ENCODE measurements at places on chromosomes 7 and 10.
A peak's percentile ranks its signal among the peaks of the same experiment; 100 is the strongest.

GRCh38 chr10:14063531-14064285, 267.0 kb downstream of the FRMD4A start:
- no peak for DNase-seq

- no peak for DNase-seq
Measured at GRCh38 chr7:151247611-151248345, 716 bp downstream of the SMARCD3 start.

DNA sequence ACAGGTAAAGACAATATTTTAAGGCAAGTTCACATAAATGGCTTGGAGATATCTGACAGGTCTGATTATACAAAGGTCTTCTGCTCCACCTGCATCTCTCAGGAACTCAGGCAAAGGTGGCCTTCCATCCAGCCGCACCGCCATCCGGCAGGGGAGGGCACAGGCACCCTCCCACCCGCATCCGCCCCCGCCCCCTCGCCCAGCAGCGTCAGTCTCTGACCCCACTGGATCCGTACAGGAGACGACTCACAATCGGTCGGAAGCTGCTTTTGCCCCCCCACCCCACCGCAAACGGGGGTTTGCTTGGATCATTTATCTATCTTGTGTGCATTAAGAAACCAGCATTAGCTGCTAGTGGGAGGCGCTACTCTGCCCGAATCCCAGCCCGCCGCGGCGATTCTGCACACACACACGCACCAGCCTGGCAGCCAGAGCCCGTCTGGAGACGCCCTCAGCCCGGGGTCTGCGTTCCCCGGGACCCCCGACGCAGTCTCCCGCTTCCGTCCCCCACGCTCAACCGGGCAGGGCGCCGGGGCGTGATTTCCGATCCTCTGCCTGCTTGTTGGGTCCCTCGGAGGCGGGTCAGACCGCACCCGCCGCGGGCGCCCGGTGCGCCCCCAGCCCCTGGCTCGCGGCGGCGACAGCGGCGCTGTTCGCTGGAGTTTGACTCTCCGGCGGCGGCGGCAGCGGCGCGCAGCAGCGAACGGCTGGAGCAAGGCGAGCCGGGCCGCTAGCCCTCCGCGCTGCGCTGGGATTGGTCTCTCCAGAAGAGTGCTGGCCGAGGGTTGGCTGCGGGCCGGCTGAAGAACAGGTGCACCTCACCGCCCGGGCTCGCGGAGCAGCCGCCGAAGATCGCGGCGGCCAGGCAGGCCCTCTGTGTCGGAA, 820 bp upstream of the NRG3 start:
- peak; percentile 69 for DNase-seq

- no peak for DNase-seq
Measured at GRCh38 chr10:113131613-113132261, 181.7 kb downstream of the TCF7L2 start.

DNA sequence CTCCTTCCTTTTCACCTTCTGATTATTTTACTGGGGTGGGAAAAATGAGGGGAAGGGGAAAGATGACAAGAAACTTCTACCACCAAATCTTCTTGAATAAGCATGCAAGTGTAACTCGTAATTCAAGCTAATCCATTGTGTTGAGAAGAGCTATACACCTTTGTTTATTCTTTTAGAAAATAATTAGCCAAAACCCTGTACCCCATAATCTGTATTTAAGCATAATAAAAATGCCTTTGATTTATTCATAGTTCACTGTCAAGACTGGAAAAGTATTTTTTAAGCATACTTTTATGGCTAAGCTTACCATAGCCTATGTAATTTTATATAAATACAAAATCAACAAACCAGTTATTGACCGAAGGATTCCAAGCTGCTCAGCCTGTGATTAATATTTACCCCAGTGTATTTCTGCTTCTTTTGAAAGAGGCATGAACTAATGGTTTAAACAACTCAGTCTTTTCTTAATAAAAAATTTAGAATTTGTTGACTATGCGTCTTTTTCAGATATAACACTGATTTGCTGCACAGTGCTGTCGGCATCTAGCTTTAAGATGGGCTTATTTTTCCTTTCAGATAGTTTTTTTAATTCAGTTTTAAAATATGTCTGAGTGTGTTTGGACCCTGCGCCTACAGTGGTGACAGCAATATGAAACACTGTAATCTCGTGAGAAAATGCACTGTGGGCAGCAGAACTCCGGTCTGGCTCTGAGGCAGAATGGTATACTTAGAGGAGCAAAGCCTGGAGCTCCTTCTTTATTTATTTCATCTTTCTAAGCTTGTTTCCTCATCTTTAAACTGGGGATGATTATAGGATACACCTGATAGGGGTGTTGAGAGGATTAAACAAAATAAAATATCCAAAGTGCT, 238.8 kb upstream of the LRGUK start:
- no peak for DNase-seq

DNA sequence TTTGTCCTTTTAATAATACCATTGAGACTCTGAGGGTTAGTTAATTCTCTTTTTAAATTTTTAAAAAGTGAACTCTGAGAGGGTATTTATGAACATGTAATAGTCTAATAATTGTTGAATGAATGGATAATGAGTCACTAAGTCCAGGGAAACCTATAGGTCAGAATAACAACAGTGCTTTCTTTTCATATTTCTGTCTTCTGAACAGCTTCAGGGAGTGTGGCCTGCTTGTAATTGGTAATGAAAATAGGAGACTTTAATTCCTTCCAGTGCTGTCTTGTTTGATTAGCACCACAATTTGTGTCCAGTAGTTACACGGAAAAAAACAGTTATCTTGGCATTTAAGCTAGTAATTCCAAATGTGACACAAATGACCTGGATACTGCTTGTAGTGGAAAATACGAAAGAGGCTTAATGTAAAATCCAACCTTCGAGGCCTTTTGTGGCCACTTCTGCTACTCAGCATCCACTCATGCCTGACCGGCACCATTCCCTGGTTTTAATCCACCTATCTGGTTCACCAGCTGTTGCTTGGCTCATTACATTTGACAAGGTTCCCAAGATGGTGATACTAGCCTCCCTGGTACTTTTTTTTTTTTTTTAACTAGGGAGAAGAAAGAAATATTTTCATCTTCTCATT, 149.3 kb upstream of the IMMP2L start:
- no peak for DNase-seq

GRCh38 chr10:116631871-116632295, 11.1 kb downstream of the PNLIPRP2 start:
- DNase-seq = no peak

DNA sequence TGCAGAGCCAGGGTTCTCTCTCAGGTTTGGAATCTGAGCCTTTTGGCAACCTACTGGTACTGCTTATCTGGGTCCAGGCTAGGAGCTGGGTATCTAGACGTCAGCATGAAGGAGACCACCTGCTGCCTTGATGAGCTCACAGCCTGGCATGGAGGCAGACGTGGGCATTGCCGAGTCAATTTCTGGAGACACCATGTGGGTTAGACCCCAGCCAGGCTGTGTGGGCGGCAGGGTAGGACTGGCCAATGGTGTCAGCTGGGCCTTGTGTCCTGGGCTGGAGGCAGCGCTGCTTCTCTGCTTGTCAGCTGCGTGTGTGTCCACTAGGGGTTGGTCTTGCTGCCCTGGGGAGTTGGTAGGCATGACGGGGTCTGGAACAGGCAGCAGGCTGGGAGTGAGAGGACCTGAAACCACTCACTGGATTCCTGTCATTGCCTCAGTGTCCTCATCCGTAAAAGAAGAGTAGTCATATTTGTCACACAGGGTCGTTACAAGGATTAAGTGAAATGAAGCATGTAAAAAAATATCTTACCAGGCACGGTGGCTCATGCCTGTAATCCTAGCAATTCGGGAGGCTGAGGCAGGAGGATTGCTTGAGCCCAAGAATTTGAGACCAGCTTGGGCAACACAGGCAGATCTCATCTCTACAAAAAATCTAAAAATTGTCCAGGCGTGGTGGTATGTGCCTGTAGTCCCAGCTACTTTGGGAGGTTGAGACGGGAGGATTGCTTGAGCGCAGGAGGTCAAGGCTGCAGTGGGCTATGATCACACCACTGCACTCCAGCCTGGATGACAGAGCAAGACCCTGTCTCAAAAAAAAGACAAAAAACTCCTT, 31.7 kb upstream of the ANKRD2 start:
- DNase-seq = no peak

- no peak for DNase-seq
Measured at GRCh38 chr10:90288391-90288933, 569.4 kb downstream of the HTR7 start.

DNA sequence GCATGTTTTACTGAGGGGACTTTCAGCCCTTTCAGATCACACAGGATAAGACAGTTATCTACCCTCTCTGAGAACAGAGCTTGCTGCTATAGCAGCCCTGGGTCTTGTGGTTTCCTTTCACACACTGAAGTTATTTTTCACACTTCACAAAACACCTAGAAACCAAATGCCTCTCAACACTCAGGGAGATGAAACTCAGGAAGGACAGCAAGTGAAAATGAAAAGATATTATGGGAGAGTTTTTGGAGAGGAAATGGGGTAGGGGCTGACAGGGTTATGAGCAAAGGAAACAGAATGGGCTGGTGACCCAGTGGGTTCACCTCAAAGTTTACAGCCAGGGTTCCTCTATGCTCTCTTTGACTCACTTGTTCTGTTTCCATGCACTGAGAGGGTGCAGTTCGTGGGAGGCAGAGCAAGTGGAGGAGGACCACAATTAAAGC, 17.0 kb upstream of the GIMAP2 start:
- DNase-seq = no peak

- DNase-seq = no peak
Measured at GRCh38 chr7:64849250-64849923, 53.7 kb upstream of the ZNF273 start.

- DNase-seq = no peak
Measured at GRCh38 chr10:79472951-79473350, 27.5 kb upstream of the ZCCHC24 start.

GRCh38 chr7:80182630-80183276, 48.1 kb downstream of the GNAI1 start:
- no peak for DNase-seq

- DNase-seq = no peak
Measured at GRCh38 chr10:94103801-94104221, 110.1 kb downstream of the PLCE1 start.

- no peak for DNase-seq
Measured at GRCh38 chr10:99784016-99784726, 1.7 kb downstream of the ABCC2 start.

- DNase-seq = no peak
Measured at GRCh38 chr10:92886334-92886961, 38.1 kb downstream of the EXOC6 start.

DNA sequence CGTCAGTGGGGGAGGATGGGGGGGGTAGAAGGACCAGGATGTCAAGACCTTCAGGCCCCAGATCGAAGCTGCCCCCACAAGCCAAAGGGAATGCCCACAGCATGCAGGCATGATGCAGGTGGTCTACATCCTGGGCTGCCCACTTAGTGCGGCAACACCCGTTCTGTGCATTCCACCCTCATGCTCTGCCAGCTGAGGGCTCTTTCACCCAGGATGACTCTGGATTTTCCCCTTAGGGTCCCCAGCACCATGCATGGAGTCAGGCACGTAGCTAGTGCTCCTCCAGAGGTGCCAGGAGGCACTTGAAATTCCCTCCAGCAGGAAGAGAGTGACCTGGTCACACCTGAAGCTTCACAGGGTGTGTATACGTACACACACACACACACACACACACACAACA, 66.2 kb downstream of the SH3PXD2A start:
- no peak for DNase-seq

- no peak for DNase-seq
Measured at GRCh38 chr7:16919440-16919839, 37.7 kb upstream of the AGR3 start.

DNA sequence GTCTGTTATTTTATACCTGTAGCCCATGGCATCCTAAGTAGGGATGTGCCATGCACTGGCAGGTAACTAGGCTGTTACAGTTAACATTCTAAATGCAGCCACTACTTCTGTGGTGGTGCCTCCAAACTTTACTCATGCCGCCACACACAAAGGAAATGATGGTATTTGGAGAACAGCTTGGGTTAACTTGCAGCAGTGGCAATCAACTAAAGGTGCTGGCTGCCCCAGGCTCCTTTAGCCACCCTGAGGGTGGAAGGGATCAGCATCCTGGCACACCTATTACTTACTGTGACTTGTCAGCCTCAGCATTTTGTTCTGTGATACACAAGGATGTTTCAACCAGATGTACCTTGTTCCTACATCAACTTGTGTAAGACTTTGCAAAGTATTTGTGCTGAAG, 221.8 kb upstream of the PPP1R3A start:
- DNase-seq = no peak

- no peak for DNase-seq
Measured at GRCh38 chr7:31133497-31133896, 81.4 kb downstream of the ADCYAP1R1 start.

- no peak for DNase-seq
Measured at GRCh38 chr7:146565872-146566271, 449.3 kb downstream of the CNTNAP2 start.

DNA sequence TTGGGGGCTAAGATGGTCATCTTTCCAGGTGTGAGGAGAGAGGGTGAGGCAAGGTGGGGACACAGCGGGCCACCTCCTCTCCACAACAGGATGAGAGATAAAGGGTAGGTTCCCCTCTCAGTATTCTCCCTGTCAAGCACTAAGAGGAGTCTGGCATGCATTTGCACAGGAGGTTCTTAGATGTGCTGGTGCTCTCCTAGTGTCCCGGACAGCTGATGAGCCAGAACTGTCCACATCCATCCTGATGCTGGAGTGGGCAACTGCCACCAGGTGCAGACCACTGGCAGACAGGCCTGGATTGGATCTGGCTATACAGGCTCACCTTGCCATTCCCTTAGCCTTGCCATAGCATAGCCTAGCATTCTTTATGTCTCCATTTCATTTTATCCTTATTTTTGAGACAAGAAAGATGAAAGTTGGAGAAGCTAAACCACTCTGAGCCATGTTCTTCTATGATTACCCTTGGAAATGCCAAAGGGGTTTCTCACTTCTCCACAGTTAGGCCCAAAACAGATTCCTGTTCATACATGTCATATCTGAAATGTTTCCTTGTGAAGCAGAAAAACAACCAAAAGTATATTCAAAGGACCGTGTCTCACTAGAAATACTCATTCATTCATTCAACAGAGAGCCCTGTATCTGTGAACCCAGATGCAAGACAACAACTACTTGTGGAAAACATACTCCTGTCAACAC, 48.8 kb upstream of the ANTXRL start:
- DNase-seq = no peak

GRCh38 chr7:138008588-138009349, 6.9 kb upstream of the CREB3L2 start:
- DNase-seq = peak; percentile 13

DNA sequence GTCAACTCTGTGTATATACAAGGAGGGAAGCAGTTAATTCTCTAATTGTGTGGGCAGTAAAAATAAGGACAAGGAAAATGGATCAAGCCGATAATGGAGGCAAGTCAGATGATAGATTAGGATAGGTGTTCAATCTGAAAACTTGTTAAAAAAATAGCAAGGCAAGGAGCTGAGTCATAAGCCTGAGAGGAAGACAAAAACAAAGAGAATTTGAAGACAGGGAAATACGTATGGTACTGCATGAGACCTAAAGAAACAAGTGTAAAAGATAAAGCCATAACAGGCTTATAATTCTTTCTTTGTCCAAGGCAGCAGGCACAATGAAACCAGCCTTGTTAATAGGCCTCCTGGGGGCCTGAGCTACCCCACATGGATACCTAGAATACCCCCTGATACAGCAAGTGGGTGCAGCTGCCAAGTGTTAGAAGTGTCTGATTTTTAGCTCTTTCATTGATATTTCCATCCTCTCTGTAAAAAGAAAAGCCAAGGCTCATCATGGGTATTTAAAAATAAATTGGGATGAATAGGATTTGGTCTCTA, 1570.6 kb upstream of the LRRTM3 start:
- no peak for DNase-seq

- no peak for DNase-seq
Measured at GRCh38 chr7:141003172-141004065, 11.3 kb downstream of the MRPS33 start.

GRCh38 chr7:131557652-131558385, 1.4 kb upstream of the PODXL start:
- DNase-seq = peak; percentile 25

- DNase-seq = no peak
Measured at GRCh38 chr10:84241185-84241790, at the start of gene LRIT1. TSS of gene LRIT1 (minus strand) at chr10:84241546. CDS start at chr10:84241439, 107 bp downstream.
